ENCODE measurements at places on chromosomes 12 and 14.

- no peak for DNase-seq
These were observed 16.0 kb upstream of the OR6S1 start for GRCh38 chr14:20657216-20658211.

GRCh38 chr14:51507906-51508511, 143.7 kb upstream of the FRMD6 start:
- peak; percentile 61 for DNase-seq

DNA sequence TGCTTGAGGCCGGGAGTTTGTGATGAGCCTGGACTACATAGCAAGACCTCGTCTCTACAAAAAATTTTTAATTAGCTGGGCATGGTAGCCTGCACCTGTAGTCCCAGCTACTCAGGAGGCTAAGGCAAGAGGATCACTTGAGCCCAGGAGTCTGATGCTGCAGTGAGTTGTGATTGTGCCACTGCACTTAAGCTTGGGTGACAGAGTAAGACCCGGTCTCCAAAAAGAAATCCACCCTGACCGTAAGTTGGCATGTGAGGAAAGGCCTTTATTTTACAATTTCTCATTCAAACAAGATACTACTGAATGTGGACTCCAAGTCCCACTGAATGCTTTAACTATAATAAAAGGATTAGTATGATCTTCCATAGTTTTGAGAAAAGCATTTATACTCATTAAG, 27.3 kb downstream of the PSMA6 start:
- no peak for DNase-seq

GRCh38 chr12:88556213-88556774, 24.0 kb downstream of the KITLG start:
- DNase-seq, result no peak

- DNase-seq, result no peak
These were observed 73.8 kb downstream of the DRAM1 start for GRCh38 chr12:101951002-101951670.

GRCh38 chr14:95049952-95050351, 107.4 kb downstream of the DICER1 start:
- no peak for DNase-seq

- no peak for DNase-seq
These were observed 66.3 kb downstream of the ESR2 start for GRCh38 chr14:64227856-64228255.

DNA sequence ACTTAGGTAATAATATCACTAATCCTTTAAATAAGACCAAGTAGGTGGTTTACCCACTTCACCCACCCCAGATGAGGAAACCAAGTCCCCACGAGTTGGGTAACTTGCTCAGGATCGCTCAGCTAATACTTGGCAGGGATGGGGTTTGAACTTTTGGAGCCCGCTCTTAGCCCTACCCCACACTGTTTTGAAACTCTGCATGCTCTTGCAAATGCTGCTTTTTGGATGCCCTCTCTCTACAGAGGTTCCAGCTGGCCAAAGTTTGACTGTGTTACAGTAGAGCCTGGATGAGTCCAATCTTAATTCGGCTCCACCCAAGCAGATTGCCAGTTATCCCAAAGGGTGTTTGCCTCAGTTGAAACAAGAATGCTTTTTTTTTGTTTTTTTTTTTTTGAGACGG, 6.8 kb downstream of the PLEKHG3 start:
- no peak for DNase-seq

DNA sequence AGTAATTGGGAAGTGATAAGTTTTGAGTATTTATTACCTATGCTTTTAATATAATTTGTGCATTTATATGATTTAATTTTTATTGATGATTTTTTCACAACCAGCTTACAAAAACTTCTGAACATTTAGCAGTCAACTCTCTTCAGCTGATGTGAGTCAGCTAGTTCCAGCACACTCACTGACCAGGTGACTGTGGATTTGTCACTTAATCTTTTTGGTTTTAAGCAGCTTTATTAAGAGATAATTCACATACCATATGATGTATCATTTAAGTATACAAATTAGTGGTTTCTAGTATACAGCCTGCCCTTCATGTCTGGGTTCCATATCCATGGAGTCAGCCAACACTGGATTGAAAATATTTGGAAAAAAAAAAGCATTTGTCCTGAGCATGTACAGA, 103.5 kb downstream of the SYNE2 start:
- DNase-seq, result no peak

DNA sequence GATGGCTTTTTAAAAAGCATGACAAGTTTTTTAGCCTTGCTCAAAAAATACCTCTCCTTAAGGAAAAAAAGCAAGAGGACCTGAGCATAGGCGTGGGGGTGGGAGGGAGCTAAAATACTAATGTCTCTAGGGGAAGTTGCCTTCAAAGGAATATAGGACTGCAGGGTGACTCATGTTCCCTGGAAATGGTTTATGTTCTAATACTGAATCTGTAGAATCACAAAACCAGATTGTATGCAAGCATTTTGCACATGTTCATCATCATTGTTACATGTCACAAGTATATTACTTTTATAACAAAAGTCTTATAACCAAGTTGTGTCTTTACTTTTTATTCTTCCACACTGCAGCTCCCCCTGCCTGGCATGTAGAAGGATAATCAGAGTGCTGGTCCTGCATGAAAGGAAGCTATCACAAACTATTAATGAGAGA, 36.6 kb downstream of the GPR135 start:
- DNase-seq, result no peak

GRCh38 chr14:71583194-71583593, 349.0 kb upstream of the RGS6 start:
- DNase-seq, result no peak

- DNase-seq, result peak; percentile 78
These were observed 1.6 kb downstream of the TMEM121 start for GRCh38 chr14:105527826-105528585.

- DNase-seq, result no peak
These were observed 31.8 kb upstream of the RAD51AP1 start for GRCh38 chr12:4506870-4507269.

DNA sequence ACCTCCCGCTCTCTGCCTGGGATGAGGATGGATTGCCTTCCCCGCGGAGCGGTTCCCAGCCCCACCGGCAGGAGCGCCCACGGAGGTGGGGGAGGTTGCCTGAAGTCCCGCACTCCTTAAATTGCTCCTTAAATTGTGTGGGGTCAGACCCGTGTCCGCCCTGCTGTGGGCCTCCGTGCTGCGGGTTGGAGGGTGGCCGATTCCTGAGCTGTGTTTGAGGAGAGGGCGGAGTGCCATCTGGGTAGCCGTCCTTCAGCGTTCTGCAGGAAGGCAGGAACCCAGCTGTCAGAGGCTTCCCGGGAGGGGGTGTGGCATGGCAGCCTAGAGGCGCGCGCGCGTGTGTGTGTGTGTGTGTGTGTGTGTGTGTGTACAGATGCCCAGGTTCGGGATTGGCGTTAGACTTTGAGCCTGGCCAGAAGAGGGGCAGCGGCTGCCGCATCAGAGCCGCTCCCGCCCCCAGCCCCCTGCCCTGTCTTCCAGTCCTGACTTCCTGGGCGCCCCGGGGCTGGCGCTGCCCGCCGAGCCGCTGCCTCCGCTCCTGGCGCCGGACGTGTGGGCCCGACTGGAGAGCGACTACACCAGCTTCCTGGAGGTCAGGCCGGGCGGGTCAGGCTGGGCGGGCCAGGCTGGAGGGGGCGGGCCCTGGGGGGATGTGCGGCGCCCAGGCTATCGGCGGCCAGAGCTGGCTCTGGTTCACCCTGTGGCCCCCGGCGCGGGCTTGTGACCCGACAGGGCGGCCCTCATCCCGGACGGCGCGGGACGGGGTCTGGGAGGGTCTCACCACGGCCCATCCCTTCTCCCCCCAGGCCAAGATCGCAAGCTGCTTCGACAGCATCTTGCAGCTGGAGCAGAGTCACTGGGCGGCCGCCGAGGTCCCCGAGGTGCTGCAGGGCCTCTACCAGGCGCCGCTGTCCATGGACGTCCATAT, 9.2 kb downstream of the EXOC3L4 start:
- no peak for DNase-seq

DNA sequence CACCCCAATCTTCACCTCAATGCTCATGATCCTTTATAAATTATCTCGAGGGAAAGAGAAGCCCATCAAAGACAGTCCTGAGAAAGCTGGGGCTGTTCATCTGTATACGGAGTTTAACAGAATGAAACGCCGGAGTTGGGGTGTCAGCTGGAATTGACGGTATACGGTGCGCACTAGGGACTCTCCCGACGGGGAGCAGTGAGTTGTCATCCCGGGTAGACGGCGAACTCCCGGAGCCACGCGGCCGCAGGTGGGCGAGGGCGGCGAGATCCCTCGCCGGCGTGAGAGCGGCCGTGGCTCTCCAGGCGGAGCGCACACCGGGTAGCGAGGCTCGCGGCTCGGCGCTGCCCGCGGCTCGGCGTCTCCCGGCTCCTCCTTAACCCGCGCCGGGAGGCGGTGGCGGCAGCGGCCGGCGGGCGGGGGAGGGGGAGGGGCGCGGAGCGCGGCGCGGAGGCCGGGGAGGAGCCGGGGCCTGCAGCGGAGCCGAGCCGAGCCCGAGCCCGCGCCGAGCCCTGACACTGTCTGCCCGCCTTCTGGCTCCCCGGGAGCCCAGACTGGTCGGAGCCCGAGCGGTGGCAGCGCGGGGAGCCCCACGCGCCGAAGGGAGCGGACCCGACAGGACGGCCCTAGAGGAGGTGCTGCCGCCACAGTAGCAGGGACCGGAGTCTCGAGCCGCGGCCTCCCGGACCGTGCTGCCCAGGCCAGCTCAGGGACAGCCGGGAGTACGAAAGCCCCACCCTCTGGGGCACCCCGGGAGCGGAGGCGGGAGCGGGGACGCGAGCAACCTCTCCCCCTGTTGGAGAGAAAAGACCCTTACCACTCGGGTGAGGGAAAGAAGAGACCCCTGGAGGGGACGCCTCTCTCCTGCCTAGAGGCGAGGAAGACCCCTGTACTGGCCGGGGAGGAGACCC, at the start of gene FOXJ2:
Gene FOXJ2, plus strand, starts transcription at position 475 of the 911 bp plus-strand sequence. CDS start 7,117 bp downstream, outside the sequence.
- DNase-seq, result peak; percentile 92

DNA sequence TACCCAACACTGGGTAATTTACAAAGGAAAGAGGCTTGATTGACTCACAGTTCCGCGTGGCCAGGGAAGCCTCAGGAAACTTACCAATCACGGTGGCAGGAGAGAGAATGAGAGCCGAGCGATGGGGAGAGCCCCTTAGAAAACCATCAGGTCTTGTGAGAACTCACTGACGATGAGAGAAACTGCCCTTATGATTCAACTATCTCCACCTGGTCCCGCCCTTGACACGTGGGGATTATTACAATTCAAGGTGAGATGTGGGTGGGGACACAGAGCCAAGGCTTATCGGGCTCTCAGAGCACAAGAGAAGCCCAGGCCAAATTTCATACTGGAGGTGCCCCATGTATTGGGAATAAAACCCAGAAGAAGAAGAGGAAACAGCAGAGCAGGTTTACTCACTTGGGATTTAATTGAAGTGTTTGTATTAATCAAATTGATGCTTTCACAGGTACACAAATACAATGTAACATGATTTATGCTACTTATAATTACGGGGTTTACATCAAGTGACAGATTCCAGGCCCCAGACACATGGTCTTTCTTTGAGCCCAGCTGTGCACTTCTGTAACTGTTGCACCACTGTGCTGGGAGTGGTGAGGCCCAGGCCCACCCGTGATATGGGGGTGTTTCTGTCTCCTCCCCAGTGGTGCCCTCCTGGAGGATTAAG, 8.2 kb upstream of the CCDC85C start:
- DNase-seq, result no peak

DNA sequence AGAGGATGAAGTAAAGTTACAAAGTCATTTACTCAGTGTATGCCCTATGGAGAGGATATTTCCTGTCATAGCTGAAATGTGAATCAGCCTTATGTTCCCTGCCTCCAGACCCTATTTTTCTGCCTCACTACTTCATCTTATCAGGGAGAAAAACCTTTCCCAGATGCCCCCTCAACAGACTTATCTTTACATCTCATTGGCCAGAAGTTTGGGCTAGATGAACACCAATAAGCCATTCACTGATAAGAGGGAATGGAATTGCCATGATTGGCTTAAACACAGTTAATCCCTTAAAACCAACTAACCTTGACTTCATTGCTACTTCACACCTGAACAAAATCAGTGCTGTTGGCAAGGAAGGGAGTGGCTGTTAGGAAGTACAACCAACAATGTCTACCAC, 40.1 kb downstream of the CREBL2 start:
- DNase-seq, result no peak

GRCh38 chr12:132222096-132222807, 78.0 kb downstream of the NOC4L start:
- no peak for DNase-seq

DNA sequence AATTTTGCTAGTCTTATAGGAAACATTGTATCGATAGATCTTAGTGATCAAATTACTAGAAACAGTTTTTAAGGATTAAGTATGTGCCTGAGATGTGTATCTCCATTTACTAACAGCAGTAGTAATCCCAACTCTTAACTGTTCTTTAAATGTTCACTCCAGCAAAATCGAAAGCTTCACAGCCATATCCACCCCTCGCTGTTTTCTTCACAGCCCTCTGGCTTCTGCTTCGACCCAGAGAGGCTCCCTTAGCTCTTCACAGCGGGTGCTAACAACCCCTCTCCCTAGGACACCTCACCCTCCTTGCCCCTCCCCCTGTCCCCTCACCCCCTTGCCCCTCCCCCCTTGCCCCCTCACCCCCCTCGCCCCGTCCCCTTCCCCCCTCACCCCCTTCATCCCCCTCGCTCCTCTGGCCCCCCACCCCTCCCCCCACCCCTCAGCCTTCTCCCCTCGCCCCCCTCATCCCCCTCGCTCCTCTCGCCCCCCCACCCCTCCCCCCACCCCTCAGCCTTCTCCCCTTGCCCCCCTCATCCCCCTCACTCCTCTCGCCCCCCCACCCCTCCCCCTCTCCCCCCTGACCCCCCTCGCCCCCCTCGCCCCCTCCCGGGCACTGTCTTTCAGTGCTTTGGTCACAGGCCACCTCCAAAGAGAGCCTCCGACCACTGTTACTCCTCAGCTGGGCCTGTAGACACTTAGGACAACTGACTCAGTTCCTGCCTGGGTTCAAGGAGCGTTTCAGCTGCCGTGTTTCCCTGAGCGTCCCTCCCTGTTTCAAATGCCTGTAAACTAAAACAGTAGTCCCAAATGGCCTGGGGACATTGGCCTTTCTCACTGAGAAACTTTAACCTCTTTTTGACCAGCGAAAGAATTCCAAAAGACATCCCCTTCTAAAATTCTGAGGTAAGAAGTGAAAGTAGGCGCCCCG, 46.0 kb upstream of the DYNC1H1 start:
- DNase-seq, result no peak

GRCh38 chr12:114747012-114747858, 63.3 kb upstream of the TBX3 start:
- DNase-seq, result no peak

GRCh38 chr14:29459969-29460560, 467.6 kb downstream of the PRKD1 start:
- DNase-seq, result no peak

- no peak for DNase-seq
These were observed 7.2 kb upstream of the AK7 start for GRCh38 chr14:96384740-96385139.

DNA sequence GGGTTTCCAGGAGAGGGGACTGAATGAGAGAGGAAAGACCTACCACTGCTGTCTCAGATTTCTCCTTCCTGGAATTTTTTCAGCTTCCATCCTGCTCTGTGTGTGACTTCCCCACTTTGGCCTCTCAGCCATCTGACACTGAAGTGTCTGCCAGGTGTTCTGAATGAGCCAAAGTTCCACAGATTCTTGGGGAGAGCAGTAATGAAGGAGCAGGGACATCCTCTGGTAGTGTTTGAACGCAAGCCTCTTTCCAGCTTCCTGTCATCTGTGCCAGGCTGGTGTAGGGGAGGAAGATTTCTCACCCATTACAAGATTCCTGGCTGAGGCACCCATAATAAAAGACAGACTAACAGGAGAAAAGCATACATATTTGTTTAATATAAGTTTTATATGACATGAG, 141.7 kb upstream of the NRXN3 start:
- DNase-seq, result no peak

GRCh38 chr14:104158827-104159798, 20.7 kb downstream of the KIF26A start:
- peak; percentile 54 for DNase-seq

- peak; percentile 82 for DNase-seq
These were observed 17.7 kb upstream of the PGF start for GRCh38 chr14:74973003-74973653.

Data from posterior cingulate gyrus (tissue), 11 donors.